Stomach (tissue), 19 donors: ENCODE measurements at places on chromosomes 11 and 22. TPM values are rescaled to one million over a fixed set of nuclear protein-coding genes. Genes with fewer than 3 reads are reported as not detected.
A peak's percentile ranks its signal among the peaks of the same experiment; 100 is the strongest.

DNA sequence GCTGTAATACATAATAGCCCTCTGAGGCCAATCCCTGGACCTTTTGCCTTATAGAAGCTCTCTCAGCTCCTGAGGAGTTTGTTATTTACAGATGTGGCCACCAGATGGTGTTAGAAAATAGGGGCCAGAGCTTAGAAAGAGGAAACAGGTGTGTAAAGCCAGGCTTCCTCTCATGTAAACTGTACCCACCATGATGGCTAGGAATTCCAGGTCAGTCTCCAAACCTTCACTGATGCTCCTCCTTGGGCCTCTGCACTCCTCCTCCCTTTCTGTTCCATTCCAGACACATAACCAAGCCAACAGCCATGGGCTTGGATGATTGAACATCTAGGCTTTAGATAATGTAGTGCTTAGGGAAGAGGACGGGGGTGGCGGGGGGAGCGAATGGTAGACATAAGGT, 39.7 kb downstream of the USP35 start:
- no peak for DNase-seq

- DNase-seq = no peak
These were observed 59.9 kb upstream of the RRAS2 start for GRCh38 chr11:14418801-14419417.

DNA sequence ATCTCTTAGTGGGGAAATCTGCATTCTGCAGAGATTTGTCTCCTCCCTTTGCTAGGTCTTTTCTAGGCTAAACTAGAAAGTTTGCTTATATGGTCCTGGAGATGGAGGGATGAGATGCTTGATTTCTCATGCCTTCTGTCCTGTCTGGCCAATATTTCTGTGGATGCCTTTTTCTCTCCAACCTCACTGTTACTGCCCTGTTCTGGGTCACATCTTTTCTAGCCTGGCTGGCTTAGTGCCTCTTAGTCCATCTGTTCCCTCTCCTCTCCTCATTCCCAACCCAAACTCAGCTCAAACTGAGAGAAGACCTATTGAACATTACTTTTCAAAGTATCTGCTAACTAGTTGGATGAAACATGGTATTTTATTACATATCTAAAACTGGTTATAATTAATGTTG, 62.0 kb downstream of the RRM1 start:
- no peak for DNase-seq

- DNase-seq = peak; percentile 98
These were observed 609 bp upstream of the ATF4 start for GRCh38 chr22:39519681-39520225.

DNA sequence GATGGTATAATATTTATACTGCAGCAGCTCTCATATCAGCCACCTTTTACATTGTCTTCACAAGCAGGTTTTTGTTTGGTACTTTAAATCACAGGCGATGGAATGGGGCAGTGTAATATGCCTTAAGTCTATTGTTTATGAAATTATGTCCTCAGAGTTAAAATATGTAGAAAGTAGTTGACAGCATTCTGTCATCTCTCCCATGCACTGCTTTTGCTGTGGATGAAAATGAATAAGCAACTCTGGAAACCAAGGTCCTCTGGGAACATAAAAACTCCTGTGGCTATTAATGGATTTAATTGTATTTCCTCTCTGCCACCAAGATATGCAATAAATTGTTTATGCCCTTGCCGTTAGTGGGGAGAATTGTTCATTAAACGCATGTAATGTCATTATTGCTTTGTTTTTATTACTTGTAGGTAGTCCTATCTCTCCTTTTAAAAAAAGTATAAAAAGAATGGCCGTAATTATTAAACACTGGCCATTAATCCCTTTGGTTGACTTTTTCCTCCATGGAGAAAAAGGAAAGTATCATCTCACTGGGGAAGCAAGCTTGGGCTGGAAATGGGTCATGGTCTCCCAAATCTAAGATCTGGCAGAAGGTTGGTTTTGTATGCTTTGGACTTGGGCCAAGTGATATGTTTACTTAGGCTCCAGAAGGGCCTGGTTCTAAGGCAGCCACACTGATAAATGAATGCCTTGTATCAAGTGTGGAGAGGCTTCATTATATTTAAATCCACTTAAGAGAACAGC, 13.1 kb downstream of the PACS1 start:
- peak; percentile 80 for DNase-seq

DNA sequence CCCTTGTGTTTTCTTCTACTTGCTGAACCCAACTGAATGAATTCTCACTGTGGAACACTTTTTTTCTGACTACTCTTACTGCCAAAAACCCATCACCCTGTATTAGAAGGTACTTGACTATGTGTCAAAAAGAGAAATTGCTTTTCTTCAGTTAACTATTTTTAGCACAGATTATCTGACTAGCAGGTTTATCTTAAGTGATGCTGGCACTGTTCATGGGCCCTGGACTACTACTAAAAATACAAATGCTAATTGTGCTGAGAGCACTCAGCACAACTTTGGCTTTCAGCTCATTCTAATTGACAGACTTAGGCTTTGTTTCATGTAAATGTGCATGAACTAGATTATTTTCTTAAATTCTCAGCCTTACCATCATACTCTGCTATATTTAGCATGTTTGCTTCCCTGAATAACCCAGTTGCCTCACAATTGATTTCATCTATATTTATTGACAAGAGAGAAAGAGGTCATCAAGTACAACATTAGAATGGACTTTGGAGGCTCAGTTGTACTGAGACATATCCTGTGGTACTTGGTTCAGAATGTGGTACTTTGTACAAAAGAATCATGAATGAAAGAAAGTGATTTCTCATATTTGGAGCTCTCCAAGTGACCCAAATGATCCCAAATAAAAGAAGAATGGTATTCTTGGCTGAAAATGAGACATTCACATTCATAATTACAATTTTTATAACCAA, 478.3 kb downstream of the KCNA4 start:
- no peak for DNase-seq

DNA sequence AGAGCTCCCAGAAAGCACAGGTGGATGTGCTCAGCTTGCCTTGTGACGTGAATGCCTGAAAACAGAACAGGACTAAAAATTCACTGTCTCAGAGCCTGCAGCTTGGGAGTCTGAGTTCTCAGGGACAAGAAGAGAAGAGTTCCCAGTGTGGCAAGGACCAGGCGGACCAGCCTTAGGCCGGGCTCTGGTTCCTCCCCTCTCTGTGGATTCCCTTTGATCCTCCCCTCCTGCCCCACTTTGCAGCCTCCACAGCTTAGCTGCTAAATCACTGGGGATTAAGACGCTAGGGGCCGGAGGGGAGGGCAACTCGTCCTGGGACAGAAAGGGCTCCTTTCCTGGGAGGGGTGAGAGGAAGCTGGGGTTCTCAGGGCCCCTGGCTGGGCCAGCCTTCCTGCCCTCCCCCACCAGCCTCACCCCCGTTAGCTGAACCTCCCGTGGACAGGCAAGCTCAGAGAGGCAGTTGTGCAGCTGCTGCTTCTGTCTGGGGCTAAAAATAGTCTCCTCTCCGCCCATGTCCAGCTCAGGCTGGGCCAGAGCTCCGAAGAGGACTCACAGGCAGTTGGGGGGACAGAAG, 29.9 kb upstream of the JAM3 start:
- peak; percentile 69 for DNase-seq

- DNase-seq = no peak
These were observed 45.3 kb upstream of the GALNT18 start for GRCh38 chr11:11667056-11667455.

GRCh38 chr22:24517446-24517845, 22.3 kb downstream of the UPB1 start:
- DNase-seq = no peak

GRCh38 chr11:131677828-131678470, 307.5 kb downstream of the NTM start:
- DNase-seq = no peak

DNA sequence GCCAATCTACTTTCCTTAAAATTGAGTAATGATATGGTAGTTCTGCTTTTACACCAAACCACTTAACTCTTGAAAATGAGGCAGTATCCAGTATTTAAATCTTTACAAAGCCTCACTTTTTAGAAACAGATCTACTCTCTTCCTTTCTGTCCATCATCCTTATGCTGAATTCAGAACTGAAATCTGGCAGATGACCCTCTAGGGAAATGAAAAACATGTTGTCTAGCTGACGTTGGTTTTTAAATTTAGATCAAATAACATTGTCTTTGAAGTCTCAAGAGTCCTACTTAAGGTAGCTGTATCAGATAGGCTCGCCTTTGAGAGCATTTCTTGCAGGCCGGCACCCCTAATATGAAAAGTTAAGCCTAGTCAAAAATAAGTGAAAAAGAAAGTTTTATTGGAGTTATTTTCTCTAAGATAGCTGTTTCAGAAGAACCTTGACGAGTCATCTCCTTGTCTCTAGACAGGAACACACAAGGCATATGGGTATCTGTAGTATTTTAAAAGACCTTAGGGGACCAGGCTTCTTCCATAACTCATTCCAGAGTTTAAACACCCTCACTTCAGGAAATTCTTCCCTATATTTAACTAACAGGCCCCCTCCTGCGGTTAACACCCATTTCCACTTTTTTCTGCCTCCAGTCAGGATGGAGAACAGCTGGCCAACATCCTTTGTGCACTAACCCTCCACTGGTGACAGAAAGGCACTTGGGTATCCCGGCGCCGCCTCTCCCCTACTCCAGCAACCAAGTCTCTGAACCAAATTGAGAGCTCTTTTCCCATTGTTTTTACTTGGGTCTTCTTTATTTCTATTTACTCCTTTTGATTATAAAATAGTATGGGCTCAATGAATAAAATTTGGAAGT, 81.2 kb downstream of the WNT11 start:
- DNase-seq = no peak

DNA sequence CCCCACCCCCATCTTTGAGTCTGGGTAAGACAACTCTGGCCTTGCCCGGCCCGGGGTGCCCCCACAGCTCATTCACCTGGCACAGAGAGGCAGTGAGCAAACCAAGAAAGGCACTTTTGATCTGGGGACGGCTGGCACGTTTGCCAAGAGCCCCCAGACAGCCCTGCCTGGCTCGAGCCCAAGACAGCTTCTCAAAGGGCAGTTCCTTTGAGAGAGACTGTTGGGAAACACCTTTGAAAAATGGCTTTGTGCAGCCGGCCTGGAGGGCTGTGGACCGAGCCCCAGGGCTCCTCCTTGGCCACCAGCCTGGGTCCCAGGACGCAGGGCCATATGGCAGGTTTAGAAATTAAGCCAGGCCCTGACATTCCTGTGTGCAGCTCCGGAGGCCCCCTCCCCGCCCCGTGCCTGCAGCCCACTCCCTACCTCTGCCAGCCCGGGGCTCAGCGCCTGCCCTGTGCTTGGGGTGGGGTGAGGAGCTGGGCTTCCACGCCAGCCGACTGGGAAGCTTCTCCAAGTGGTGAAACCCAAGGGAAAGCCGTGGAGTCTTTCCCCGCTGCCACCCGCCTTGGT, 50.2 kb upstream of the SMIM38 start:
- no peak for DNase-seq

GRCh38 chr11:115398333-115399080, 105.7 kb downstream of the CADM1 start:
- no peak for DNase-seq

DNA sequence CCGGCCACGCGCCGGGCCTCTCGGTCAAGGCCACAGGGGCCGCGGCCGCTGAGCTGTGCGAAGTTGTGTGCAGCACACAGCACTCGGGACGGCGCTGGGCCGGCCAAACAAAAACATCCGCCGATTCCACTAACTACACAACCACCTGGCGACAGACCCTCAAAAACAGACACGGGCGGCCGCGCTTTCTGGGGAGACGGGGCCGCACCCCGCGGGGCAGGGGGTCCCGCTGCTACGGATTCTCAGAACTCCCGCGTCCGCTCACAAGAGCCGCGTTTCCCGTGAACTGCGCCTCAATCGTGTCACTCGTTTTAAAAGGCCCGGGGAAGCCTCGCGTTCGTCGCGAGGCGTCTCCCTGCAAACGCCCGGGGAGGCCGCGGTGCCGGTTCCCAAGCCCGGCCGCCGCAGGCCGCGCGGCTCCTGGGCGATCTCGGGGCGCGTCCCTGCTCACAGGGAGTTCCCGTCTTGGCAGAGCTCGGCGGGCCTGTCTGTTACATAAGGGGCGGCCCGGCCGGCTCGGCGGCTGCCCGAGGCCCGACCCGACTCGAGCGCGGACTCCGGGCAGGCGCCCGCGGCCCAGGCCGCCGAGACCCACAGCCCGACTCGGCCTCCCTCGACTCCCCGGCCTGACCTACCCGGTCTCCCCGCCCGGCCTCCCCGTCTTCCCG, 936 bp downstream of the BRD1 start:
- peak; percentile 66 for DNase-seq

- no peak for DNase-seq
These were observed 14.3 kb downstream of the EHD1 start for GRCh38 chr11:64864135-64864472.

GRCh38 chr11:72238492-72239312, 5.3 kb downstream of the PHOX2A start:
- DNase-seq = no peak

- no peak for DNase-seq
These were observed 25.1 kb upstream of the CCDC134 start for GRCh38 chr22:41775338-41775737.

- DNase-seq = peak; percentile 95
These were observed 20.5 kb downstream of the EPS8L2 start for GRCh38 chr11:726278-727220.

- no peak for DNase-seq
These were observed 90.7 kb upstream of the OR4B1 start for GRCh38 chr11:48125866-48126265.

DNA sequence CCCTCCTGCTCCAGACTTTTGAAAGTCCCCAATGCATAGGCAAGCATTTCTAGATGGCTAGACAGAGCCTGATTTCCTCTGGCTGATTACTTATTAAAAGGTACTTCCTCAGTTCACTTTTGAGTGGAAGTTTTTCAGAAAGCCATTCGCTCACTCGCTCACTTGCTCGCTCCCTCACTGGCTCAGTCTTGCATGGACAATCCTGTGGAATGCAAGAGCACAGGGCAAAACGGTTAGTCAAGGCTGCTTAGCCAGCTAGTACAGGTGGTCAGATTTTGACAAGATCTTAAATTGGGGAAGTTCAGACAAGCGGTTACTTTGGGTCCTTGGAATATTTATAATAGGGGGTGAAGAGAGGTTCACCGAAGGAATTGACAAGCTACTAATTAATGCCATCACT, 101.0 kb downstream of the ARL14EP start:
- no peak for DNase-seq

The TMEM151A gene
- total RNA-seq = not detected

The H19 gene
- 2,215 TPM for total RNA-seq

The GUCY1A2 gene
- total RNA-seq = 6.4 TPM

The LTO1 gene
- total RNA-seq = 2.3 TPM

The CDC42BPG gene
- total RNA-seq = 58.9 TPM

The PKDREJ gene
- not detected for total RNA-seq

The NAV2 gene
- 10.8 TPM for total RNA-seq

The PRR33 gene
- total RNA-seq = not detected

The TTC9C gene
- 8.7 TPM for total RNA-seq

The A4GALT gene
- total RNA-seq = 59.4 TPM

The SCGB1D4 gene
- not detected for total RNA-seq
